ENCODE measurements at places on chromosomes 4 and X.

DNA sequence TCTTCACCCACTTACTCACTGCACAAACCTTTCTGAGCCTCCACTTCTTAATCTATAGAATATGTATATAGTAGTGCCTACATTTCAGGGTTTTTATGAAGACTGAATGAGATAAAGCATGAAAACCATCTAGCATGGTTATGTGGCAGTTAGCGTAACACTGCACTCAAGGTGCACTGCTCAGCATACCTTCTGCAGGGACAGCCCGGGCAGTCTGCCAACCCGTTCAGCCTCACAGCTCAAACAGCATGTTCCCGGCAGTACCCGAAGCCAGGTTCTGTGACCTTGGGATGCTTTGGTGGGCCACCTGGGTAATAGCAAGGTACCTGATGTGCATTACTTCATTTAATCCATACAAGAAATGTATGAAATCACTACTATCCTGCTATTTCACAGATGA lies 81.4 kb downstream of the DOCK11 start:
- DNase-seq, result no peak

DNA sequence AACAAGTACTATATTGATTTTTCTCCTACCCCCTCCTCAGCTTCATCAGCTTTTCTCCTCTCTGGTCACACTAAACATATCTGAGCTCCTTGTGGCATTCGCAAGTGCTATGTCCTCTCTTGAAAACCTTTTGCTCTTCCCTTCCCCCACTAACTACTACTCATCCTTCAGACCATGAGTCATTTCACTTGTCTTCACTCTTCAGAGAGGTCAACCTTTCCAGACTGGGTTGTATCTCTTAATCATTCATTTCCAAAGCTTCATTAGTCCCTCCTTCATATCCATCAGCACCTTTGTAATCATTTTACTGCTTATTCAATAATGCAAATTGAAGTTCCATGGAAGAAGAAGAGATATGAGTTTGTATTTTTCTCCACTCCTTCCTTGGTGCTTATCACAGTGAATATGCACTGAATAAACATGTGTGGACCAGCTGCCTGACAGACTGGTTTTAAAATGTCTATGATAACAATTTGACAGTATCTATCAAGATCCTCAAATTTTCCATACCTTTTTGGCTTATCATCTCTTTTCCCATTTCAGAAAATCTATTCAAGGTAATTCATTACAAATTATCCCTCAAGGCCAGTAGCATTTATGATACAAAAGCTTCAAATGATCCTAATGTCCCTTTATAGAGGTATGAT lies 28.4 kb downstream of the DDX60L start:
- DNase-seq, result no peak

DNA sequence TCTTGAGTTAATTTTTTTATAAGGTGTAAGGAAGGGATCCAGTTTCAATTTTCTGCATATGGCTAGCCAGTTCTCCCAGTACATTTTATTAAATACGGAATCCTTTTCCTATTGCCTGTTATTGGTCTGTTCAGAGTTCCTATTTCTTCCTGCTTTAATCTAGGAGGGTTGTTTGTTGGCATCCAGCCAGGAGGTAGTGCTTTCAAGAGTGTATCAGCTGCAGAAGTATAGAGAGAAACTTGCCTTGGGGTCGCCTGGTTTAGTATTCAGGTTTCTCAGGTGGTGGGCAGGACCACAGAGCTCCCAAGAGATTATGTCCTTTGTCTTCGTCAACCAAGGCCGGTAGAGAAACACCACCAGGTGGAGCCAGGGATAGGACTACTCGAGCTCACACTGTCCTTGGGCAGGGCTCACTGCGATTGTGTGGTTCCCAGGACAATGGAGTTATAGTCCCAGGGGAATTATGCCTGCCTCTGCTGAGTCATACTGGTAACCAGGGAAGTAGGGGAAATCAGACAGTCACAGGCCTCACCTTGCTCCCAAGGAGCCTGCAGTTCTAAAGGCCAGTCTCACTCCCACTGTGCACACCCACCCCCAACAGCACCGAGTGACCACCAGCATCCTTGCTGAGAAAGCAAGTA lies 168.1 kb downstream of the VSIG4 start:
- DNase-seq, result no peak

DNA sequence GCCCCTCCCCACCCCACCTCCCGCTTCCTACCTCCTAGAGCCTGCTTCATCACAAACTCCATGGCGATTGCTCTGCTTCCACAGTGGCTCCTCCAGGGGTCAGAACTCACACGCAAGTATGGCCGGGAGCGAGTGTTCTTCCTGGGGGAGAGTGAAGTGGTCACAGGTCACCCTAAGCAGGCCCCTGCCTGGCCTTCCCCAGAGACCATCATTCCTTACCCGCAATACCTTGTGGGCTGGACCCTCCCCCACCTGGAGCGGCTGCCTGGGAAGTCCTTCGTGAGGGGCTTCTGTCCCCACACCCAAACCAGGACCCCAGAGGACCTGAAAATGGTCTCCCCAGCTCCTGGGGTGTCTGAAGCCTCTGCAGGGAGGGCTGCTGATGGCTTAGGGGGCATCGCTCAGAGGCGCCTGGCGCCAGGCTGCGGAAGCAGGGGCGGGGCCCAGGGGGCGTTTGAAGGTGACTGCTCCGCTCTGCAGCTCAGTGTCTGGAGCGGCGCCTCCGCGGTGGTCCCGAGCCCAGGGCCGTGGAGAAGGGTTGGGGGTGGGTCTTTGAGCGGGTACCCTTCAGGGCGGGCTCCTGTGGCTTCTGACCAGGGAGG lies 1.4 kb downstream of the CPLX1 start:
- no peak for DNase-seq

- no peak for DNase-seq
Observed at GRCh38 chr4:98544818-98545414, 113.5 kb downstream of the TSPAN5 start.

DNA sequence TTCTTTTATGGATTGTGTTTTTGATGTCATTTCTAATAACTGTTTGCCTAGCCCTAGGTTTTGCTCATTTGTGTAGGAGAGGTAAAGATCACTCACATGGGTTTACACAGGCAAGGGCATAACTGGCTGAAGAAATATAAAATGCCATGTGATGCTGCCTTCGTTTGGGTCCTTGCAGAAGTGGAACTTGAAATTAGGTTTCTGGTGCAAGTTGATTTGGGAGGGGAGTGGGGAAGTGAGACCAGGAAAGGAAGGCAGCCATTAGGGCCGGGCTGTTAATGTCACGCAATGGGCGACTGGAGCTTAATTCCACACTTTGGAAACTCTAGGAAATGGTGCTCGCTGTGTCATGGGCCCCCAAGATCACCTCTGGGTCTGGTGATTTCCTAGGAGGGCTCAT lies 14.5 kb downstream of the CLCN4 start:
- DNase-seq, result no peak

GRCh38 chrX:24886916-24887315 lies 128.8 kb downstream of the ARX start:
- no peak for DNase-seq

GRCh38 chr4:140807491-140808252 lies 51.5 kb upstream of the TBC1D9 start:
- no peak for DNase-seq

GRCh38 chr4:141432000-141432712 lies 204.2 kb upstream of the IL15 start:
- no peak for DNase-seq

DNA sequence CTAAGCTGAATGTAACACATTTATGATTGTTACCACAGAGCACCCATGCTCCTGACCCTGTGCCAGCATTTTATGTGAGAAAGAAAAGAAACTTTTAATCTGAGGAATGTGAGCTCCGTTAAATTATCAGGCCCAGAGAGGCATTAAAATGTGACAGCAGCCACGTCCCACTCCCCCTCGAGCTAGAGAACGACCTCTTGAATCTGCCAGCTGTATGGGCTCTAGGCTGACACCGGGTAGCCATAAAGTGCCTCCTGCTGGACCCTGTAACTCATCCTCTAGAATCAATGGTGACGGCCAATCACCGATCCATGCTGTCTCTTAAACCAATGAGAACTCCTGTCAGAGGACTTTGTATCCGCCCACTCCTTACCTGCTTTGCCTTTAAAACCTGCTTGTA lies 110.2 kb upstream of the ADRA2C start:
- DNase-seq, result no peak

Measured in omental fat pad (tissue), 4 donors.